ENCODE measurements at places on chromosomes 5 and 9.

- no peak for DNase-seq
Measured at GRCh38 chr5:103623425-103623824, 60.8 kb upstream of the NUDT12 start.

GRCh38 chr5:143837306-143837848 lies 25.4 kb downstream of the HMHB1 start:
- no peak for DNase-seq

GRCh38 chr5:66839636-66840185 lies 243.5 kb downstream of the MAST4 start:
- no peak for DNase-seq

DNA sequence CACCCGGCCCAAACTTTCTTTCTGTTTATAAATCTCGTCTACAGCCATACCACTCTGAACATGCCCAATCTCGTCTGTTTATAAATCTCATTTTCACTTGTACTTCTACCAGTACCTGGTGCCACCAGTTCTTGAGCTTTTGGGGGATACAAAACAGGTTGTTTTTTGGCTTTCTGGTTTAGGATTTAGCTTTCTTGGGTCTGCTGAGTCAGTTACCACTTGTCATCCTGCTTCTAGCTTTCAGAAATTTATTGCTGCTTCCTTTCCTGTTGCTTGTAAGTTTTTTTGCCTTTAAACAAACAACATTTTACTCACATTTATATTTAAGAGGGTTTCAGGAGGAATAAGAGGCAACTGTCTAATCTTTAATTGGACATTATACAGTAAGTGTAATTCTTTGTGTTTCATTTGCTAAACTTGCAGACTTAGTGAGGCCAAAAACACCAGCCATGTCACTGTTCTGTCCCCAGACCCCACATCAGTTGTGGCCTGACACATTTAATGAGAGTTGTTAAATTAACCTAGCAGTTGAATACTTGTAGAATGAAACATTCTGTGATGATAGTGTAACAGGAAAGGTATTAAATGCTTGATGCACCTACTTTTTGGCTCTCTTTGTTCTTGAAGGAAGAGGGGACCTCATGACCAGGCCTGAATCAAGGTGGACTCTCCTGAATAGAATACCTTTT lies 11.8 kb downstream of the NDFIP1 start:
- DNase-seq: no peak

GRCh38 chr9:86242071-86242470 lies 17.4 kb downstream of the C9orf153 start:
- DNase-seq: no peak

- DNase-seq: no peak
Measured at GRCh38 chr5:10585518-10585915, 21.6 kb downstream of the ANKRD33B start.

GRCh38 chr5:124628721-124629596 lies 117.5 kb downstream of the ZNF608 start:
- no peak for DNase-seq

- DNase-seq: no peak
Measured at GRCh38 chr9:77748214-77748772, 100.2 kb upstream of the GNA14 start.

DNA sequence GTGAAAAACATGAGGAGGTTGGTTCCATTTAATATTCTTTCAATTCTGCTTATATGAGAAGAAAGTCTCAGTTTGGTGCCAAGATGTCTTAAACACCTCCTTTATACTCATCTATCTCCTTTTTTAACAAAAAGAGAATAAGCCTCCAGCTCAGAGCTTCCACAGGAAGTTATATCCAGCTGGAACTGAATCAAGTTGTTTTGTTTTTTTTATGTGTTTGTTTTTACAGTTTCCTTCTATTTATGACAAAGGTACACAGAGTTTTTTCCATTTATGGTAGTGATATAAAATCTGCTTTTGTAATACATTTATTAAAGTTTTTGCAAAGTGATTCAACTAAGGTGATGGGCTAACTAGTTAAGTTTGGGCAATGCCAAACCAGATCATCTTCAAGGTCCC lies 10.4 kb downstream of the SPARC start:
- no peak for DNase-seq

GRCh38 chr5:56350597-56351170 lies 117.6 kb upstream of the ANKRD55 start:
- no peak for DNase-seq

GRCh38 chr5:158484150-158484549 lies 615.6 kb downstream of the EBF1 start:
- DNase-seq: no peak

DNA sequence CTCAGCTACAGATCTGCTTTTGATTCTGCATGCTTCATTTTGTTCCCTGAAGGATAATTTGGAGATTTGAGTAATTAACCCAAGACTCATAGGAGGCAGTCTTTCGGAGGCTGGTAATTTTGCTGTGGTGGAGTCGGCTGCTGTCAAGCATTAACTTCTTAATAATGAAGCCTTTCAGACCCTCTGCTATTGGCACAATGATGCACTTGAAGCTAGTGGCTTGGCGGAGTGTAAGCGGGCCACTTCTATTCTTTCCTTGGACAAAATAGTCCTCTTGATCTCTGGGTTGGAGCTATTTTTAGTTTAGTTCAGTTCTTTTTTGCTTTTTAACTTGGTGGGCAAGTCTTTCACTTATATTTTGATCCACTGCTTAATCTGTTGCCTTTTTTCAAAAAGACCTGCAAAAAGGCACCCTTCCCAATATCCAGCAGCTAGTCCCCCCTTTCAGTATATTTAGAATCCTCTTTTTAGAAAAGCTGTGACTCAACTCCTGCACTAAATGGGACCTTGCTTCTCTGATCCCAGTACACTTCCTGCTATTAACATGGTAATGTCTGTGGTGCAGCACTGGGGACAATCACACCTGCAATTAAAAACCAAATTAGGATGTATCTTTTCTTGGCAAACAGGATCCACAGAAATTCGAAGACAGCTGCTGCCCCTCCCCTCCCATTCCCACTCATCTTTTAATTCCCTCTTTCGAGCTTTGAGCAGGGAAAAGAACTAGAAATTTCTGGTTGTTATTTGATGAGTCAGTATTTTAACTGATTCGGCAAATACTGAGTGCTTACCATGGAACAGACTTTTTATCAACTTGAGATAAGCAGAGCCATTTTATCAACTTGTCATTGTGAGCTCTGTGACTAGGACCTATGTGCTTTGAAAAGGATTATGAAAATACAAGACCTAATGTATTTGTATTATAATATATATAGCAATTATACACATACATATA lies 169.4 kb upstream of the ANKRD55 start:
- no peak for DNase-seq

DNA sequence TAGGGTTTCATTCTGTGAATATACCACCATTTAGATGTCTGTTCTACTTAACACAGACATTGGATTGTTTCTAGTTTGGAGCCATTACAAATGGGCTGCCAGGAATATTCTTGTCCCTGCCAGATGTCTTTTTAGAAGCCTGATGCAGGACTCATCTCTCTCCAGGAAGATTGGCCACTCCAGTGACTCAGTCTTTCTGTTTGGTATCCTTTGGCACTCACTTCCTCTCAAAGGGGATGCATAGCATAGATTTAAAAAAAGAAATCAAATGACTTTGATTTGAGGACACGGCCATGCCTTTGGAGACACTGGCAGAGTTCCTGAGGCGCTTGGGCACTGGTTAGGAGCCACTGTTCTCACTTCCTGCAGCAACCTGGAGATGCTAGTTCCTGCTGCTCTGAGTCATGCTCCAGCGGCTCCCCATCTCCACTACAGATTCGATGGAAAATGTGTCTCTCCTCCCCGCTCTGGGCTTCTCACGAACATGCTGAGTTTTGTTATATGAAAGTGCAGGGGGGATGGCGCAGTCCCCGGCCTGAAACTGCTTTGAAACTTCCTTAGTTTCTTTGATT lies 3.5 kb upstream of the ZNF366 start:
- no peak for DNase-seq

Measured in CD4-positive, CD25-positive, alpha-beta regulatory T cell (primary cell).